ENCODE measurements at places on chromosomes 2 and 18.

DNA sequence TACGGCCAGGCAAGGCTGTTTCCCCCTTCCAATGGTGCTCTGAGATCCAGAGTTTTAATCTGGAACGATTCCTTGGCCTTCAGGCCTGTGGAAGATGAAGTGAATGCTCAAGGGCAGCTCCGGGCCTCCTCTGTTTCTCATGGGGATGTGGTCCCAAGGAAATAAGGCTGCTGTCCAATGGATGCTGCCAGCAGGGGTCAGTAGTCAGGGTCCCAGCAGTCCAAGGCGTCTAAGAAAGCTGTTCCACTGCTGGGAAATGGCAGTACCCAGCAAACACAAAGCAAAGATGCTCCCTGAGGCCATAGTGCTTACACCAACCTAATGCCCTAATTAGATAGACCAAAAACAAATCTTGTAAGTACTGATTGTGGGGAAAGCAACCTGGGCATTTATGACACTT is 12.5 kb downstream of the NMS start:
- DNase-seq = peak; percentile 40

DNA sequence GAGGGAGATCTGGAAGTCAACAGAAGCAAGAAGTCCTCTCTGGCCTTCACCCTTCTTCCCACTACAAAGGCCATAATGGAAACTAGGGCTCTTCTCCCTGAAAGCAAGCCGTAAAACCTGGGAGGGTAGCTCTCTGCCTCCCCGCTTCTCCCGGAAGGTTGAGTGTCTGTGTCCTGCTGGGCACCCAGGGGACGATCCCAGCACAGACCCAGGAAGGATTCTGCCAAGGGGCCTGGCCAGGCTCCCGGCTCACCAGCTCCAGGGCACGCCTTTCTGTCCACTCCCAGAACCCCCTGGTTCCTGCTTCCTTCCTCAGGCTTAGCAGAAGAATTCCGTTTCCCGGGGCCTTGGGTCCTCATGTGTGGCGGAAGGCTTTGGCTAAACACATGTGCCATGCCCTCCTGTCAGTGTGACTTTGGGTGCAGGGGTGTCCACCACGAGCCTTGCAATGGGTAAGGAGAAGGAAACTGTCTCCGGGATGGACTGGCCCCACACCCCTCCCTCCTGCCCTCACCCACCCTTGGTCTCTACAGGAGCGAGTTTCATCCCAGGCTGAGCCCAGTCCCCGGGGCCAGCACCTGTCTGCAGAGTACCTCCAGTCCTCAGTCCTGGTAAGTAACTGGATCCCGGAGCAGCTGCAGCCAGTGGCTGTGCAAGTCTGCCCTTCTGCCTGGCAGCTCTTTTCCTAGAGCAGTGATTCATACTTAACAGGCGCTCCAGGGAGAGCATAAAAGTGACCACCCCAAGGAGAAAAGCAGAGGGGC is 135.8 kb downstream of the TPO start:
- DNase-seq = no peak

GRCh38 chr18:70046207-70046606 is 98.5 kb upstream of the CD226 start:
- DNase-seq = no peak

DNA sequence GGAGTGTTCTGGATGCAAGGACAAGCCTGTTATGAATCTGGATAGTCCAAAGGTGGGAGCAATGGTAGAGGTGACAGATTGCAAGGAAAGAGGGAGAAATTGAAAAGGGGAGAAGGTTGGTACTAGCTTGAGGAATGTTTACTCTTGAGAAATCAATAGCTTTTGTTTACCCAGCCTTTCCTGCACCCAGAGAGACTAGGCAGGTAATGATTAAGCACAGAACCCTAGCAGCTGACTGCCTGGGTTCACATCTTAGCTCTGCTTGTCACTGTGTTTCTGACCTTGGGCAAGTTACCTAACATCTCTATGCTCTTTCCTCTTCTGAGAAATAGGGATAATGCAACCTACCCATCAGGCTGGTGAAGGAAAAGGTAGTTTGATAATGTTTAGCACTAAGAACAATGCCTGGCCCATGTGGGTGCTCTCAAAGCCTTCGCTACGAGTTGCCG is 178.6 kb downstream of the MGAT5 start:
- DNase-seq = no peak

DNA sequence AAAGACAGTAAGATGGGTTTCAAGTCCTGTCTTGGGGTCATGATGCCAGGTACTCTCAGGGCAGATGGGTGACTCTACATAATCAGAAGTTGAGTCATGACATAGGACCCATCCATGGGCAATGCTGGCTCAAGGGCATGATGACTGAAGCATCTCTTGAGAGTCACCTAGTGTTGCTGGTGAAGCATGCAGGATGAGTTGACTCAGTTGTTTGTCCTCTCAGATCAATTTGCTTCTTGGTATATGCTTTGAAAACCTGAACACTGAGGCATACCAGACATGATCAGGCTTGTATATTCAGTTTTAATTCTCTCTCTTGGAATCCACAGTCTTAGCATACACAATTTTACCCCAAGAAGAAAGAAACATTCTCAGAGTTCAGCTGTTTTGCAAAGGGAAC is 658.9 kb upstream of the NXPH2 start:
- no peak for DNase-seq

- no peak for DNase-seq
These were observed 37.7 kb upstream of the MEX3C start for GRCh38 chr18:51235009-51235789.

DNA sequence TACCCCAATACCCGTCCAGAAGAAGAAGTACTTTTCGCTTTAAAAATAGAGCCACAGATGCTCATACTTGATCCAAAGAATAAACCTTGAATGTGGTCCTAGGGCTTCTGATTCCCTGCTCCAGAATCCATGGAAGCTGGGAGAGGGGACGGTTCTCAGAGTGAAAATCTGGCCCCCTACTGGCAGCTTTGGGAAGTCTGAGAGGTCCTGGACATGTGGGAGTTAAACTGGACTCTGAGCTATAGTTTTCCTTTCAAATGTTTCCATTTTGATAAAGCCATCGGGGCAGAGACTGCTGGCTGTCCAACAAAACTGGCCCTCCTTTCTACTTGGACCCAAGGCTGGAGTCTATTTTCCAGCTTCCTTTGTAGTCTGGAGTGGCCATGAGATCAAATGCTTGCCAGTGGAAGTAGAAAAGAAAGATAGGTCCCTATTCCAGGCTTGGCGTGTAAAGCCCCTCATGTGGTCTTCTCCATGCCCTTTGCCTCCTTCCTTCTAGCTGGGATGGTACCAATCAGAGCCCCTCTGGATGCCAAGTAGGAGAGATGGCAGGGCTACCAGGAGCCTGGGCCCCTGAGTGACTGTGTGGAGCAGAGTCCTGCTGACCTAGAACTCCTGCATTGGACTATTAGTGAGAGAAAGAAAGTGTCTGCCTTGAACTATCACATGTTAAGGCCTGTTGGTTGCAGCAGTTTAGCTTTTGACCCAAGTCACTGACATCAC is 37.7 kb upstream of the TBC1D8 start:
- DNase-seq = peak; percentile 64

- no peak for DNase-seq
These were observed 34.7 kb downstream of the TRABD2A start for GRCh38 chr2:84846041-84846663.

- no peak for DNase-seq
These were observed 1108.1 kb upstream of the LRRTM1 start for GRCh38 chr2:81412681-81413080.

DNA sequence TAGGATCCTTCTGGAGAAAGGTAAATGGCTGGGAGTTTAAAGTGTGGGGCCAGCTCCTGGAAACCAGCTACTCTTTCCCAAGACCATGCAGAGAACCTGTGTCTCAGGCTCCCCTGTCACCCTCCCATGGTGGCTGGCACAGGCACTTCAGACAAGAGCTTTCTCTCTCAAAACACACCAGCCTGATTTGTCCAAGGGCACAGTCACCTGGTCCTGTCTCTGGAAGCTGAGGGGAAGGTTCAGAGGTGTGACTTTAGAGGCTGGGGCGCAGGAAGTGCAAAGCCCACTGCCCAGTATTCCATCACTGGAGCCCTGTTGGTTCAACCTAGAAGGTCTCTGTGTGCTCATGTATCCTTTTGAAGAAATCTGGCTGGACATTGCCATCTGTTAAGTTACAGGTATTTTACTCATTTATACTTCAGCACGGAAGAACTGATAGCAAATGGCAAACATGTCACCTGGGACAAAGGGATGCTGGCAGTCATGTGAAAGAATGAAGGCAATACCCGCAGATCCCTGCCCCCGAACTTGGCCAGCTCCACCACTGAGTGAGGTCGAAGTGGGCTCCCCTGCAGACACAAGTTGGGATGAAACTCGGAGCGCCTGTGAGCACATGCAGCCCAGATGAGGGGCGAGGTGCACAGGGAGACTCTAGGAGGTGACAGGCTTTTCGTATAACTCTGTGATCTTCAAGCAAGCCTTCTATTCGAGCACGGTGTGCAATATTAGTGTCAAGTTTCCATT is 96.9 kb upstream of the MGAT4A start:
- DNase-seq = no peak

- no peak for DNase-seq
These were observed 33.7 kb downstream of the RNF152 start for GRCh38 chr18:61859113-61859512.

- no peak for DNase-seq
These were observed 64.9 kb upstream of the PSMD14 start for GRCh38 chr2:161243312-161243711.

DNA sequence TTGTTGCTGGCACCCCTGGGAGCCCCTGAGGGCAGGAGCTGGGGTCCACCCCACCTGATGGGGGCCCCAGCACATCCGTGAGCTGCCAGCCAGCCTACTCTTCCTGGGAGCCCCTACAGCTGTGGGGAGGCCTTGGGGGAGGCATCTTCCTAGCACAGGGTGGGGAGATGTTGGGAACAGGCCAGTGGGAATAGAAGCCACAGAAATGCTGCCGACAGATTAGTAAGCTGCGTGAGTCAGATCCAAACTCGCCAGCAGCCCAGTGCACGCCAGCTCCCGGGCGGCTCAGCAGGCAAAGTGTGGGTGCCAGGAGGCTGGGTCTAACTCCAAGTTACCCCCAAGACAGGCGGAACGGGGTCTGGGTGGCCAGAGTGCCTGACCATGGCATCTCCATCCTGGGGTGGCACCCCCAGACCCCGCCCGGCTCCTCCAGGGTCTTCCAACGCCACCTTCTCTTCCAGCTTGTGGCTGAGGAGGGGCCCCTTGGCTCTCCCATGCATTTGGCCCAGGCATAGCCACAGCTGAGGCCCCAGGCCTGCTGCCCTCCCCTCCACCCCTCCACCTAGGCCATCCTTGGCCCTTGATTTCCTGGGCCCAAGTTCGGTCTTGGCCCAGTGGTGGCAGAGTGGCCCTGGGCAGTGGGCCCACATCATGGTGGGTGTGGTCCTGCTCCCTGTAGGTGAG is 15.3 kb downstream of the CROCC2 start:
- peak; percentile 19 for DNase-seq

- DNase-seq = no peak
These were observed 15.2 kb downstream of the MMADHC start for GRCh38 chr2:149572102-149572953.
